Left ventricle myocardium inferior (tissue), 1 donor: ENCODE measurements at places on chromosomes 11 and 22.

GRCh38 chr11:5004424-5005274 is 10.0 kb downstream of the OR51L1 start:
- peak; percentile 41 for DNase-seq

GRCh38 chr22:30044369-30044768 is 35.9 kb upstream of the HORMAD2 start:
- DNase-seq: no peak

GRCh38 chr11:1648653-1649420 is 19.3 kb downstream of the KRTAP5-5 start:
- no peak for DNase-seq

GRCh38 chr11:130525307-130525706 is 76.9 kb downstream of the ADAMTS15 start:
- no peak for DNase-seq

DNA sequence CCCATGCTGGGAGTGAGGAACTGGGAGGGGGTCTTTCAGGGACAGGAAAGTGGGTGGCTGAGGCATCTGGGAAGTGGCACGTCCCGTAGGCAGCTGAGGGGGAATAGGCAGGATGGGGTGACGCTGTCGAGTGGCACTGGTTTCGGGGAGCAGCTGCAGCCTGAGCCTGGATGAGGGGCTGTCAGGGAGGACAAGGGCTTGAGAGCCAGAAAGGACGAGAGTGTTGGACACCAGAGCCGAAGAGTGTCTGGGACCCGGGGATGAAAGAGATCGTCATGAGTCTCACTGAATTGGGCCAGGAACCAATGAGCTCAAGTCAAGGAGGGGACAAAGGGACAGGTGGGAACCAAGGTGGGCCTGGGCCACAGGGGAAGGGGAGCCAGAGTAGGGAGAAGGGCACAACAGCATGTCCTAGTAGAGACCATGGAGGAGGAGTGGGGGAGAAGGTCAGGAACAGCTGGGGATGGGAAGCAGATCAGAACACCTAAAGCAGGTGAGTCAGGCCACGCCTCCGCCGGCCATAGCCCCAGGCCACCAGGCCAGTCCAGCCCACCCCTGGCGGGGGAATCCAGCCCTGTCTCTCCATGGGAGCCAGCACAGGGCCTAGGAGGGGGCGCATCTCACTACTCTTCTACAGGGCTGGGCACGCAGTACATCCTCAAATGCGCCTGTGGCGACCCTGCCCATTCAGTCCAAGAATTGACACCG is 4.2 kb downstream of the RAB3IL1 start:
- DNase-seq: peak; percentile 11

GRCh38 chr11:1920909-1921573 is 1.5 kb downstream of the TNNT3 start:
- no peak for DNase-seq

- DNase-seq: no peak
Observed at GRCh38 chr11:90500922-90501568, 278.2 kb upstream of the CHORDC1 start.

- DNase-seq: no peak
Observed at GRCh38 chr11:87819151-87819550, 356.1 kb downstream of the RAB38 start.

- no peak for DNase-seq
Observed at GRCh38 chr22:20998411-20999336, 3.2 kb downstream of the THAP7 start.

- DNase-seq: no peak
Observed at GRCh38 chr11:115710980-115711379, 206.8 kb upstream of the CADM1 start.

DNA sequence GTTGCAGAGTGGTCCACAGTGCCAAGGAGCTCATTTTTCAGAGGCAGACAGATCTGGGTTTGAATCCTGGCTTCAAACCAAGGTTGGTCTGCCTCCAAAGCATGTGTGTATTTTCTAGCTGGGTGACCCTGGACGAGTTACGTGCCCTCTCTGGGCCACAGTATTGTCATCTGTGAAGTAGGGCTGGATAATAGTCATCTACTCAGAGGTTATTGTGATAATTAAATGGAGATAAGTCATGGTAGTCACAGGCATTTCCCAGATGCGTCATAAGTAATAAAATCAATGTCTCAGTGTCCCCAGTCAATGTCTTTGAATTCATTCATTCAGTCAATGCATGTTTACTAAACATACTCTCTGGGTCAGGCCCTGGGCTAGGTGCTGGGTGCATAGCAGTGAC is 8.6 kb downstream of the OMP start:
- DNase-seq: no peak

DNA sequence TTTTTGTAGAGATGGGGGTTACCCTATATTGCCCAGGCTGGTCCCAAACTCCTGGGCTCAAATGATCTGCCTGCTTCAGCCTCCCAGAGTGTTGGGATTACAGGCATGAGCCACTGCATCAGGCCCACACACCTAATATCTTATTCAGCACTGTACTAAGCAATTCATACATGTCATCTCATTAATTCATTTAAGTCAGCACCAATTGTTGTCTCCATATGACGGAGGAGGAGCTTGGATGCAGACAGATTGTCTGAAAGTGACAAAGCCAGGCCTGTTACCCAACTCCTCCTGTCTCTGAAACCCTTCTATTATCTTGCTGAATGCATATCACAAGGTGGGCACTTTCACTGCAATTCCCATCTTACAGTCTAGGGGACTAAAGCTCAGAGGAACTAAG is 57.5 kb upstream of the ALX4 start:
- DNase-seq: no peak

DNA sequence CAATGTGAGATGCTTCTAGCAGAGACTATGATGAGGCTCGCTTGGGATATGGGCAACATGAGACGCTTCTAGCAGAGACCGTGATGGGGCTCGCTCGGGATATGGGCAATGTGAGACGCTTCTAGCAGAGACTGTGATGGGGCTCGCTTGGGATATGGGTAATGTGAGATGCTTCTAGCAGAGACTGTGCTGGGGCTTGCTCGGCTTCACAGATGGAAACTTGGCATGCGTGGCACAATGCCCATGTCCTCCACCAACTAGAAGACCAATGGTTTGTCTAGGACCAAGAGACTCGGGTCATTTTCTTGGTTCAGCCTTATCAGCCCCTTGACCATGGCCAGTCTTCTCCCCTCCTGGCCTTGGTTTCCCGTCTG is 7.1 kb downstream of the MYEOV start:
- no peak for DNase-seq

- DNase-seq: no peak
Observed at GRCh38 chr22:36405221-36405661, 17.5 kb upstream of the MYH9 start.

DNA sequence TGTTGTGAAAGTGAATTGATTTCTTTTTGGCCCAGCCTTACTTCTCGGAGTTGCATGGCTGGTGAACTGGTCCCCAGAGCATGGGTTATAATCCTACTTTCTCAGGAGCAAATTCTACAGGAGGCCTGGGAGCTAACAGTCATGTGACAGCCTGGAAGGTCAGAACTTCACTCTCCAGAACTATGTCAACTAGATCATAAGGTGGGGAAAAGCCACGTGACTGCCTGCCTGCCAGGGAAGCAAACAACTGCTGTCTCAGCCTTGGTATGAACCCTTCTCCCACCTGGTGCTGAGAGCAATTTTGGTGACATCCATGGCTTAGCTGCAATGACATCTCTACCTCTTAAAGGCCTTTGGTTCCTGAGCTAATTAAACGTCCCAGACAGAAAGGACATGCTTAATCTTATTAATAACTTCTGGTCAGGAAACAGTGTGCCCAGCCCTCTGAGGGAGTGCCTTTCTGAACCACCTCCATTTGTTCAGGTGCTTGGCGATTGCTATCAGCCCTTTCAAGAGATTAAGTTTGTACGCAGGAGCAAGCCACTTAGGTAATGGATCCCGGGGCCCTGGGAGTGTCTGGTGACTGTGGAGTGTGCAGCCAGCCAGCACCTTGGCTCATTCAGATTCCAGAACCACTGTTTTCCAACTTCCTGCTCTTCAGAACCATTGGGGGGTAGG is 1.4 kb upstream of the CREB3L1 start:
- DNase-seq: no peak

- DNase-seq: no peak
Observed at GRCh38 chr11:27391331-27392015, 28.5 kb upstream of the CCDC34 start.

DNA sequence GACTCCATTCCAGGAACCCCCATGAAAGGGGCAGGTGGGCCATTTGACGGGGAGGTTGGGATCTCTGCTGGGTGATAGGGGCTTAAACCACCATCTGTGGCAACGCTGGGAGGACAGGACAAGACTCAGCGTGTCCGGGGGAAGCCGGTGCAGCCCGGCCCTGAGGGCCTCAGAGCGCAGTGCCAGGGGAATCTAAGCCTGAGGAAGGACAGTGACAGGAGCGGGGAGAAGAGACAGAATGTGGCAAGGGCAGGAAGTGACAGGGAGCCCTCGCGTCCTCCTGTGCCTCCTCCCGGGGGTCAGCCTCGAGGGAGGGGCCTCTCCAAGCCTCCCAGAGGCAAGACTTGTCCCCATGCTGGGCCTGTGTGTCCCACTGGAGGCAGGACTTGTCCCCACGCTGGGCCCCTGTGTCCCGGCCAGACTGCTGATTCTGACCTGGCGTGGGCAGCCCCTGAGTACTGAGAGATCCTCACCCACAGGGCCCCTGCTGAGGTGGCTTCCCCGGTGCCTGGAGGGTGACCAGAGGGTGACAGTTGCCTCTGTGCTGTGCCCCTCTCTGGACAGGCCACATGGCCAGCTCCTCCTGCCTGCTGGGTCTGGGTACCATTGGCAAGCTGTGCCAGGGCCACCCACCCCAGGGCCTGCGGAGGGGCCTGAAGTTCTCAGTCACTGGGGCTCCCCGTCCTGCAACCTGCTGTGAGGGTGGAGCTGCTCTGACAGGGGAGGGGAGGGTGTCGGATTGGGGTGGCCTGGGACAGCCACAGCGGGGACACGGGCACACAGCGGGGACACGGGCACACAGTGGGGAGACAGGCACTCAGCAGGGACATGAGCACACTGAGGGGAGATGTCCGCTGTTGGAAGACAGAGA is 676.2 kb downstream of the BRD1 start:
- DNase-seq: no peak
